CD4-positive, CD25-positive, alpha-beta regulatory T cell (primary cell): ENCODE measurements at places on chromosomes 2 and 18. TPM values are rescaled to one million over a fixed set of nuclear protein-coding genes. Genes with fewer than 3 reads are reported as not detected.

Gene ERMN
- total RNA-seq: 13.0 TPM

Gene DSG2
- total RNA-seq: 0.10 TPM

Gene POMC
- 3.8 TPM for total RNA-seq

Gene KDM3A
- 138 TPM for total RNA-seq

Gene LGALSL
- total RNA-seq: 5.4 TPM

Gene ANAPC1
- total RNA-seq: 49.9 TPM

Gene CXCR2
- not detected for total RNA-seq

Gene CD302
- 2.4 TPM for total RNA-seq

Gene RBKS
- 25.3 TPM for total RNA-seq

Gene LRRC30
- total RNA-seq: not detected

Gene GLI2
- not detected for total RNA-seq

Gene EVA1A
- total RNA-seq: not detected

Gene IL1B
- 1.3 TPM for total RNA-seq

Gene MERTK
- 0.20 TPM for total RNA-seq

Gene AQP4
- not detected for total RNA-seq

Gene SLC4A3
- not detected for total RNA-seq

Gene UCN
- 2.2 TPM for total RNA-seq

Gene CNDP1
- 0.15 TPM for total RNA-seq

Gene GAD1
- total RNA-seq: not detected
